Tongue (tissue), 3 donors: ENCODE measurements at places on chromosomes 7 and 10. TPM values are rescaled to one million over a fixed set of nuclear protein-coding genes. Genes with fewer than 3 reads are reported as not detected.

The NAT16 gene
- not detected for total RNA-seq

The EPHB6 gene
- total RNA-seq = 15.9 TPM

The CYP3A7 gene
- total RNA-seq = 0.21 TPM

The EPDR1 gene
- 220 TPM for total RNA-seq

The NEUROG3 gene
- total RNA-seq = not detected

The SORCS1 gene
- 17.8 TPM for total RNA-seq

The CTNNA3 gene
- total RNA-seq = 15.5 TPM
